ENCODE measurements at places on chromosomes 3 and 15. TPM values are rescaled to one million over a fixed set of nuclear protein-coding genes. Genes with fewer than 3 reads are reported as not detected.

The BOC gene
- 22.5 TPM for total RNA-seq

The PEAK1 gene
- 64.6 TPM for total RNA-seq

The ALDH1A3 gene
- 17.6 TPM for total RNA-seq

The EPHB3 gene
- 6.3 TPM for total RNA-seq

DNA sequence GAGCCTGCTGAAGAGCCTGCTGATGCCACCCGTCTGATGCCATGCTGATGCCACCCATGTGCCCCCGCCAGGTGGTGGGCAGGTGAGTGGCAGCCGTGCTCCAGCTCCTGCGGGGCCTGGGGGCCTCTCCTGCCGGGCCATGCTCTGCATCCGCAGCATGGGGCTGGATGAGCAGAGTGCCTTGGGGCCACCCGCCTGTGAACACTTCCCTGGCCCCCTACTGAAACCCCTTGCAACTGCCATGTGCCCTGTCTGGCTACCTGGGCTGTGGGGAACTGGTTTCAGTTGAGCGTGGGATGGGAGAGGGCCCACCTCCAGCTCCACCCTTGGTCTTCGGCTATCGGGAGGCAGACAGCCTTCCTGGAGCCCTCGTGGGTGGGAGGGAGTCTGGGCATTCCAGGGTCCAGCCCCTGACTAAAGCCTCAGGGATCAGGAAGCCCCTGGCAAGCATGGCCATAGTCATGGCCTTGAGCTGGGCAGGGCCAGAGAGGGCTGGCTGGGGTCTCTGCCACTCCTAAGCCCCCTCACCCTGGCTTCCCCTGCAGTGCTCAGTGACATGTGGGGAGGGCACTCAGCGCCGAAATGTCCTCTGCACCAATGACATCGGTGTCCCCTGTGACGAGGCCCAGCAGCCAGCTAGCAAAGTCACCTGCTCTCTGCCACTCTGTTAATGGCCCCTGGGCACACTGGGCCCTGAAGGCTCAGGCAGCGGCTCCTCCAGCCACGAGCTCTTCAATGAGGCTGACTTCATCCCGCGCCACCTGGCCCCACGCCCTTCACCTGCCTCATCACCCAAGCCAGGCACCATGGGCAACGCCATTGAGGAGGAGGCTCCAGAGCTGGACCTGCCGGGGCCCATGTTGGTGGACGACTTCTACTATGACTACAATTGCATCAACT, 92.2 kb downstream of the TBC1D2B start:
- H3K4me1 ChIP-seq, result peaks cover 2% of the 10 kb centered on the region
- H3K27ac ChIP-seq, result no peak overlapping the region
- H3K27me3 ChIP-seq, result no peaks in the 10 kb centered on the region
- no peak for DNase-seq
- H3K36me3 ChIP-seq, result no peaks in the 10 kb centered on the region

DNA sequence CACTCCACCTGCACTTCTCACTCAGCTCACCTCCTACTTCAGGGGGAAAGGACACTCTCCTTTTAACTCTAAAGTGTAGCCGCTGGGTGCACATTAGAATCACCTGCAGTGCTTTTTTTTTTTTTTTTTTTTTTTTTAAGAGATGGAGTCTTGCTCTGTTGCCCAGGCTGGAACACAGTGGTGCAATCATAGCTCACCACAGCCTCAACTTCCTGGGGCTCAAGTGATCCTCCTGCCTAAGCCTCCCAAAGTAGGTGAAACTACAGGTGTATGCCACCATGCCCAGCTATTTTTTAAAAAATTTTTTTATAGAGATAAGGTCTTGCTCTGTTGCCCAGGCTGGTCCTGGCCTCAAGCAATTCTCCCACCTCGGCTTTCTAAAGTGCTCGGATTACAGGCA, 20.8 kb downstream of the GRAMD2A start:
- no peak overlapping the region for H3K27ac ChIP-seq
- no peak overlapping the region for H3K4me3 ChIP-seq
- no peak for DNase-seq
- no peaks in the 10 kb centered on the region for H3K36me3 ChIP-seq

- no peaks in the 10 kb centered on the region for H3K36me3 ChIP-seq
- H3K27ac ChIP-seq, result no peak overlapping the region
Measured at GRCh38 chr3:134132961-134133360, 103.2 kb upstream of the SLCO2A1 start.

All from transverse colon (tissue), 4 donors.